ENCODE measurements at places on chromosomes 7 and 10.

DNA sequence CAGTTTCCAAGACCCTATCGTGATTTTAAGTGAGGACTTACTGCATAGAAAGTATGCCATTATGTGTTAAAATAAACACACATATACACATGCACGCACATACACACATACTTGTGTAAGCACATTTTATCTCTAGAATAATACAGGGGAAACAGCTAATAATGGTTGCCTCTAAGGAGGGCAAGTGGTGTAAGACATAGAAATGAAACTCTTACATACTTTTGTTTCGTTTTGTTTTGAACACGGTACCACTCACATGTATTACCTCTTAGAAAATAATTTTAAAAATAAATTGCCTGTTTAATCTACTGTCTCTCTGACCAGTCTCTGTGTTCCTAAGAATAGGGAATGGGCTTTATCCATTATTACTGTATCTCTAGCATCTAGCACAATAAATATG, 49.2 kb downstream of the HERPUD2 start:
- DNase-seq, result no peak

- DNase-seq, result no peak
Observed at GRCh38 chr7:28729727-28730126, 228.4 kb downstream of the TRIL start.

DNA sequence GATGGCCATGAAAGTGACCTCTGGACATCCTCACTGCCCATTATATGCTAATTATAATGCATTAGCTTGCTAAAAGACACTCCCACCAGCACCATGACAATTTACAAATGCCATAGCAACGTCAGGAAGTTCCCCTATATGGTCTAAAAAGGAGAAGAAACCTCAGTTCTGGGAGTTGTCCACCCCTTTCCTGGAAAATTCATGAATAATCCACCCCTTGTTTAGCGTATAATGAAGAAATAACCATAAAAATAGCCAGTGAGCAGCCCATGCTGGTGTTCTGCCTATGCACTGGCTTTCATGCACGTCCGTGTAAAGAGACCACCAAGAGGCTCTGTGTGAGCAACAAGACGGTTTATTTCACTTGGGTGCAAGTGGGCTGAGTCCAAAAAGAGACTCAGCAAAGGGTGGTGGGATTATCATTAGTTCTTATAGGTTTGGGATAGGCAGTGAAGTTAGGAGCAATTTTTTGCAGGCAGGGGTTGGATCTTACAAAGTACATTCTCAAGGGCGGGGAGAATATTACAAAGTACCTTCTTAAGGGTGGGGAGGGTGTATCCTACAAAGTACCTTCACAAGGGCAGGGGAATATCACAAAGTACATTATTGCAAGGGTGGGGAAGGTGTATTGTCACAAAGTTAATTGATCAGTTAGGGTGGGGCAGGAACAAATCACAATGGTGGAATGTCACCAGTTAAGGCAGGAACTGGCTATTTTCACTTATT, 45.6 kb downstream of the LBX1 start:
- no peak for DNase-seq

DNA sequence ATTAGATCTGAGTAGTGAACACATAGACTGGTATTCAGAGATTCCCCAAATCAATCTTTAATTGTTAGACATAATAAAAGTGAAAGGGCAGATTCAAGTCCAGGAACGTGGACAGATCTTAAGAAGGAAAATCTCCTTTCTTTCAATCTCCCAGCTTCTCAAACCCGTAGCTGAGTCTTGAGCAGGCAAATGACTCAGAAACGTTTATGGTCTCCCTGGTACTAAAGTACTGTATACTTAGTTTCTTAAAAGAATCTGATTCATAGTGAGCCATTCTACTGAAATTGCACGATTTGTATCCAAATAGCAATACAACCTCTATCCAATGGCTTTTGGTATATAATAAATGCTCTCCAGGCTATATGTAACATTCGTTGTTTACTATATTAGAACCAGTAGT, 140.4 kb upstream of the RHEB start:
- DNase-seq, result no peak

GRCh38 chr7:124954790-124955189, 25.2 kb upstream of the POT1 start:
- no peak for DNase-seq

GRCh38 chr7:130273081-130273932, 6.6 kb downstream of the CPA2 start:
- DNase-seq, result no peak
